ENCODE measurements at places on chromosomes 2 and 18. TPM values are rescaled to one million over a fixed set of nuclear protein-coding genes. Genes with fewer than 3 reads are reported as not detected.

DNA sequence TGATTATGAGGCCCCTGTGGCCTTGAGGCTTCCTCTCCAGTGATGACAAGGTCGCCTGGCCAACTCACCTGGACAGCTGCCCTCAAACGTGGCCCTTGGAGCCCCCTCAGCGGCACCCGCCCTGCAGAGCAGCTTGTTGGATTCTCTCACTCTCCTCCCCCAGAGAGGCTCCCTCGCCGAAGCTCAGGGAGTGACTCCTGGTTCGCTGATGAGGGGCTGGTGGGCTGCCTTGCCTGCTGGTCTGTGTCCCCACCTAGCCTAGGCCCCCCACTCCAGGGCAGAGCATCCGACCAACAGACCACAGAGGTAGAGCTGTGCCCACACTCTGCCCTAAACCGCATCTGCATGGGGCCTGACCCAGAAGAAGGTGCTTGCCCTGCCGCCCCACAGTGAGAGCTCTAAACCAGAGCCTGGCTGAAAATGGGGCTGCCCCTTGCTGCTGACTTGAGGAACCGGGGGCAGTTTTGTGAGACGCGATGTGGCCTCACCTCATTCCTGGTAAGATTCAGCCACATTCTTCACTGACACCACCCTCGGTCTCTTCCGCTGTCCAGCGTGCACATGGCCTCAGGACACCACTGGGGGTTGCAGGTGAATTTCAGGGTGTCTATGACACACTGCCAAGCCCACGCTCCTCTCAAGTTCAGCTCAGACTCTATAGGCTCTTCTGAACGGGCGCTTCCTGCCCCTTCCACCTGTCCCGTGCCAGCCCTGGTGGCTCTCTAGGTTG, 131.6 kb downstream of the CABLES1 start:
- H3K4me1 ChIP-seq, result peaks cover 51% of the 10 kb centered on the region
- H3K27ac ChIP-seq, result peak overlapping the region; percentile 87
- peaks cover 18% of the 10 kb centered on the region for H3K36me3 ChIP-seq
- peak overlapping the region; percentile 73 for H3K4me3 ChIP-seq

DNA sequence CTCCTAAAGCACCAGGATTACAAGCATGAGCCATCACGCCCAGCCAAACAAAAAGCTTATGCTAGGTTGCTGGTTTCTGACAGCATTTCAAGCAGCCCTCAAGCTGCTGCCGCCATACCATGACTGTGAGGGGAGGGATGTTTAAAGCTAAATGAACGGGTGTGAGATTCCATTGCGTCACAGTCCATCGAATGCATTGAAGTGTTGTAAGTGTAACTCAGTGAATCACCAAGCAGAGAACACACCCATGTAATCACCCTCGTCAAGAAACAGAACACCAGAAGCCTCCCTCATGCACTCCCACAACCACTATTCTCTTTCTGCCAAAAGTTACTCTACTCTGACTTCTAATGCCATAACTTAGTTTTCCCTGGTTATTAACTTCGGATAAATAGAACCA, 32.8 kb upstream of the MC5R start:
- H3K27ac ChIP-seq, result no peak overlapping the region
- H3K27me3 ChIP-seq, result peaks cover 2% of the 10 kb centered on the region
- H3K4me1 ChIP-seq, result no peaks in the 10 kb centered on the region
- no peaks in the 10 kb centered on the region for H3K36me3 ChIP-seq
- no peak overlapping the region for H3K4me3 ChIP-seq

GRCh38 chr2:206422493-206422892, 20.8 kb upstream of the ADAM23 start:
- no peak overlapping the region for H3K27ac ChIP-seq
- peaks cover 2% of the 10 kb centered on the region for H3K27me3 ChIP-seq
- no peaks in the 10 kb centered on the region for H3K4me1 ChIP-seq
- no peaks in the 10 kb centered on the region for H3K36me3 ChIP-seq
- no peak overlapping the region for H3K4me3 ChIP-seq

- H3K4me3 ChIP-seq, result no peak overlapping the region
- DNase-seq, result no peak
- peaks cover 6% of the 10 kb centered on the region for H3K27me3 ChIP-seq
- no peak overlapping the region for H3K27ac ChIP-seq
Observed at GRCh38 chr2:54809819-54810218, 86.4 kb downstream of the EML6 start.

DNA sequence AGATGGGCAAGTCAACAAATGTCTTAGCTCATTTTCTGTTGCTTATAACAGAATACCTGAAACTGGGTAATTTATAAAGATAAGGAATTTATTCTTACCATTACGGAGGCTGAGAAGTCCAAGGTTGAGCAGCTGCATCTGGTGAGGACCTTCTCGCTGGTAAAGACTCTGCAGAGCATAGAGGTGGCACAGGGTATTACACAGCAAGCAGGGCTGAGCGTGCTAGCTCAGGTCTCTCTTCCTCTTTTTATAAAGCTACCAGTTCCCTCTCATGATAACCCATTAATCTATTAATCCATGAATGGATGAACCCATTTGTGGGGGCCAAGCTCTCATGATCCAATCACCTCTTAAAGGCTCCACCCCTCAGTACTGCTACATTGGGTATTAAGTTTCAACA, 109.1 kb downstream of the CDK15 start:
- H3K4me1 ChIP-seq, result no peaks in the 10 kb centered on the region
- no peak overlapping the region for H3K4me3 ChIP-seq
- peaks cover 3% of the 10 kb centered on the region for H3K27me3 ChIP-seq
- no peaks in the 10 kb centered on the region for H3K36me3 ChIP-seq
- H3K27ac ChIP-seq, result no peak overlapping the region

- no peak overlapping the region for H3K4me3 ChIP-seq
- H3K36me3 ChIP-seq, result no peaks in the 10 kb centered on the region
- no peak for DNase-seq
- H3K27me3 ChIP-seq, result no peaks in the 10 kb centered on the region
- H3K27ac ChIP-seq, result no peak overlapping the region
Observed at GRCh38 chr2:72214429-72215143, 66.9 kb upstream of the CYP26B1 start.

- H3K27me3 ChIP-seq, result no peaks in the 10 kb centered on the region
- no peaks in the 10 kb centered on the region for H3K36me3 ChIP-seq
- no peak overlapping the region for H3K27ac ChIP-seq
- DNase-seq, result no peak
- no peak overlapping the region for H3K4me3 ChIP-seq
Observed at GRCh38 chr18:7224198-7224597, 6.7 kb upstream of the LRRC30 start.

DNA sequence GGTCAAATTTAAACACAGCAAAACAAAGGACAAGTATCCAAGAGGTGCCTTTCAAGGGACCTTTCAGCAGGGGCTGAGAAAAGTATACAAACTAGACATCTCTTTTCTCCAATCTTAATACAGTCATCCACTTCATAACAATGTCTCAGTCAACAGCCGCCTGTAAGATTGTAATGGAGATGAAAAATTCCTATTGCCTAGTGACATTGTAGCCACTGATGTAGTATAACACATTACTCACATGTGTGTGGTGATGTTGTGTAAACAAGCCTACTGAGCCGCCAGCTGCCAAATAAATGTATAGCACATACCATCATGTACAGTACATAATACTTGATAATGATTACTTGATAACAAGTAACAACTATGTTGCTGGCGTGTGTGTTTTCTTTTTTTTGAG, 31.0 kb downstream of the VIT start:
- DNase-seq, result no peak
- no peaks in the 10 kb centered on the region for H3K4me1 ChIP-seq
- no peak overlapping the region for H3K27ac ChIP-seq
- H3K4me3 ChIP-seq, result no peak overlapping the region
- no peaks in the 10 kb centered on the region for H3K36me3 ChIP-seq

DNA sequence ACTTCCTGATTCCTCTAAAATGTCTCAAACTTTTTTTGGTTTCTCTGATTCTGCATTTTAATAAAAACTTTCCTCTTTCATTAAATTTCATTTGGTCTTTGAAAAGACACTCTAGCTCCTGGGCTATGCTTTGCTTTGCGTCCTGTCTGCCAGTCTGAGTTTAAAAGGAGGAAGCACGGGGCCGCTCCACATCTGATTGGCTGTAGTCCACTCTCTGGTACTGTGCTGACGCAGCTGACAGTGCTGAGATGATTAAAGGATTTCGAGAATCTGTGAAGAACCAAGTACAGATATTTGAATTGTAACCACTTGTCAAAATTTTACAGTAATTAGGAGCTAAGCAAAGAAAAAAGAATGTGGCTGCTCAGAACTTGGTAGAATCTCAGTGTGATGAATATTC, 199.6 kb upstream of the HNMT start:
- DNase-seq, result no peak
- H3K27me3 ChIP-seq, result no peaks in the 10 kb centered on the region
- H3K36me3 ChIP-seq, result no peaks in the 10 kb centered on the region
- no peak overlapping the region for H3K4me3 ChIP-seq
- H3K4me1 ChIP-seq, result no peaks in the 10 kb centered on the region

- DNase-seq, result no peak
- H3K27ac ChIP-seq, result no peak overlapping the region
- H3K4me3 ChIP-seq, result no peak overlapping the region
- H3K4me1 ChIP-seq, result peaks cover 9% of the 10 kb centered on the region
Observed at GRCh38 chr2:42167458-42167857, 1.7 kb upstream of the EML4 start.

DNA sequence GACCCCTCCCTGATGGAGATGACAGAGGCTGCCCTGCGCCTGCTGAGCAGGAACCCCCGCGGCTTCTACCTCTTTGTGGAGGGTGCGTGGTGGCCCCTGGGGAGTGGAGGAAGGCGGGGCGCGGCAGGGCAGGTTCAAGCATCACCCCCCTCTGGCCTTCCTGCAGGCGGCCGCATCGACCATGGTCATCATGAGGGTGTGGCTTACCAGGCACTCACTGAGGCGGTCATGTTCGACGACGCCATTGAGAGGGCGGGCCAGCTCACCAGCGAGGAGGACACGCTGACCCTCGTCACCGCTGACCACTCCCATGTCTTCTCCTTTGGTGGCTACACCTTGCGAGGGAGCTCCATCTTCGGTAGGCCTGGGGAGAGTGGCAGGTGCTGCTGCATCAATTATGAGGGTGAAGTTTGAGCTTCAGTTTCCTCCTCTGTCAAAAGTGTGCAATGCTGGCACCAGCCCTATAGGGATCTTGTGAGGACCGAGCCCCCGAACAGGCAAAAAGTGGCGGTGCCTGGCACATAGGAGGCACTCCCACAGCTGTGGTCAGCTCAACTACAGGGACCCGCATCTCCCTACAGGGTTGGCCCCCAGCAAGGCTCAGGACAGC, 2.2 kb downstream of the ALPI start:
- H3K4me3 ChIP-seq, result no peak overlapping the region
- H3K4me1 ChIP-seq, result peaks cover 1% of the 10 kb centered on the region
- no peaks in the 10 kb centered on the region for H3K36me3 ChIP-seq
- H3K27ac ChIP-seq, result no peak overlapping the region
- no peak for DNase-seq

- H3K4me3 ChIP-seq, result no peak overlapping the region
- H3K36me3 ChIP-seq, result peaks cover 40% of the 10 kb centered on the region
- H3K27me3 ChIP-seq, result peaks cover 3% of the 10 kb centered on the region
Observed at GRCh38 chr2:151277067-151277466, 12.4 kb downstream of the NMI start.

The HK2 gene
- polyA plus RNA-seq, result 0.19 TPM

The FHOD3 gene
- not detected for polyA plus RNA-seq

The KDSR gene
- polyA plus RNA-seq, result 45.6 TPM

The FBXO11 gene
- 5.2 TPM for polyA plus RNA-seq

The CD8B2 gene
- not detected for polyA plus RNA-seq

The FIGN gene
- not detected for polyA plus RNA-seq

The KATNAL2 gene
- not detected for polyA plus RNA-seq

The ATG9A gene
- polyA plus RNA-seq, result 8.6 TPM

The CD302 gene
- 2.4 TPM for polyA plus RNA-seq

The SH3RF3 gene
- not detected for polyA plus RNA-seq

Data from immature natural killer cell (primary cell).